ENCODE measurements at places on chromosomes 6 and 20. TPM values are rescaled to one million over a fixed set of nuclear protein-coding genes. Genes with fewer than 3 reads are reported as not detected.

DNA sequence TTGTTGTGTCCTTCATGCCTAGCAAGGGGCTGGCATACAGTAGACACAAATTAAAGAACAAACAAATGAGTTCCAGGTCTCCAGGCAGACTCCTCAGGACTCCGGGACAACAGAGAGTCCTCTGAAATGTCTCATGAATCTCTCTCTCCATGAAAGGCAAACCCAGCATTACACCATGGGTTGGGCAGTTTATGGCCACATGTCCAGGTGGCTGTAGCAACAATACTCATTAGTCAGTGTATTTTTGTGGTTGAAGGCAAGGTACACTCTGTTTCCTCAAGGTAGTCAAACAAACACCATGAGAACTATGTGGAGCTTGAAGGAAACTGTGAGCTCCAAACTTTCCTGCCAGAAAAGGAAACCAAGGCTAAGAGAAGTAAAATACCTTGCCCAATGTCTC, 62.2 kb downstream of the KCNB1 start:
- peak overlapping the region; percentile 4 for H3K27ac ChIP-seq
- no peaks in the 10 kb centered on the region for H3K4me1 ChIP-seq
- H3K36me3 ChIP-seq: no peaks in the 10 kb centered on the region
- DNase-seq: peak; percentile 16

DNA sequence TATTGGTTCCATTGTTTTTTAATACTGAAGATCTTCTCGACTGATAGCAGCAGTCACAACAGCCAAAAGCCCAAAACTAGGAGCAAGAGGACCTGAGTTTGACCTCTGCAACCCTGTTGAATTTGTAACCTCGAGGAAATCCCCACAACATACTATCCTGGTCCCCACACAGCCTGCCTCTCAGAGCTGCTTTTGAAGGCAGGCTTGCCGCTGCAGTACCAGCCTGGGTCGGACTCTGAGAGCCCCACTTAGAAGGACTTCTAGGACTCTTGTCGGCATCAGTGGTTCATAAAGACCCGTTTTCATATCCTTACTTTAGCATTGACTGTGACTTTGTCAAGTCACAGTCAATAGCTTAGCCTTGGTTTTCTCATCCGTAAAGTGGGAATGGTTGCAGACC, 49.3 kb downstream of the EBF4 start:
- no peak for DNase-seq
- H3K36me3 ChIP-seq: no peaks in the 10 kb centered on the region
- H3K27ac ChIP-seq: no peak overlapping the region
- H3K4me1 ChIP-seq: no peaks in the 10 kb centered on the region
- no peaks in the 10 kb centered on the region for H3K27me3 ChIP-seq

The NR2E1 gene
- polyA plus RNA-seq: not detected

DNA sequence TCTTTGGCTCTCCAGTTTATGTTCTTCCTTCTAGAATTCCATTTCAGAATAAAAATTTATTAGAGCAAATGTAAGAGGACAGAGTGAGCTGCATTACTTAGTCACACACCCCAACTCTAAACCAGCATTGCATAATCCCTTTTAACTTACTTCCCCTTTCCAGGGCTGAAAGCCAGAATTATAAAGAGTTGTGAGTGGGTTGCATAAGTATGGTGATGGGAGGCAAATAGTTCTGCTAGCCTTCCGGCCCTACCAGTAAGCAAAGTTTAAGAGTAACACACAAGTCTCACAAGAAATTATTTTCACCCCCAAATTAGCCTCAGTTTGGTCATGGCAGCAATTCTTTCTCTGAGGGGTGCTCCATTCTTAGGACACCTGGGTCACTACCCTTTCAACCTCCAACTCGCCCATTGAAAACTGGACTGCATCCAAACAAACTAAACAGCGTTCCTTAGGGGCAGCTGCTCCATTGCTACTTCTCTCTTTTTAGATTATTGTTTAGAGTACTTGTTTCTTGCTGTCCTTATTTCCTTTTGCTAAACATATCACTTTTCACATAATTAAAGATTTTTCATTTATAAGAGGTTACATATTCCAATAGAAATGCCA, 1.6 kb downstream of the KIAA0408 start:
- H3K36me3 ChIP-seq: no peaks in the 10 kb centered on the region
- no peaks in the 10 kb centered on the region for H3K4me1 ChIP-seq
- H3K27ac ChIP-seq: peak overlapping the region; percentile 22

DNA sequence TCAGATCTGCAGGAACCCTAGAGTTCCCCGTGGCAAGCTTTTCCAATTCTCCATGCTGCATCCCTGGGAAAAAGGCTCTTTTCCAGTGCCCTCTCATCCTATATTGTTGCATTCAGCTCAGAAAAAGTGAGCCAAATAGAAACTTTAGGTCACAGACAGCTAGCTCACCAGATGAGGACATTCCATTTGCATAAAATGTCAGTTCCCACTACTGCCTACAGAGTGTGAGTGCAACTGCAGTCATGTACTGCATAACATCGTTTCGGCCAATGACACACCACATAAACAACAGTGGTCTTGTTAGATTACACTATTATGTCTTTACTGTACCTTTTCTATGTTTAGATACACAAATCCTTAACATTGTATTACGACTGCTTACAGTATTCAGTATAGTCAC, 8.6 kb downstream of the HS3ST5 start:
- no peak overlapping the region for H3K4me3 ChIP-seq
- H3K36me3 ChIP-seq: no peaks in the 10 kb centered on the region
- no peak overlapping the region for H3K27ac ChIP-seq
- H3K4me1 ChIP-seq: no peaks in the 10 kb centered on the region

The SCRT2 gene
- polyA plus RNA-seq: not detected

GRCh38 chr20:45323731-45324130, 15.6 kb upstream of the MATN4 start:
- H3K36me3 ChIP-seq: peaks cover 13% of the 10 kb centered on the region
- H3K4me3 ChIP-seq: no peak overlapping the region
- DNase-seq: no peak
- H3K27ac ChIP-seq: no peak overlapping the region
- H3K4me1 ChIP-seq: no peaks in the 10 kb centered on the region

DNA sequence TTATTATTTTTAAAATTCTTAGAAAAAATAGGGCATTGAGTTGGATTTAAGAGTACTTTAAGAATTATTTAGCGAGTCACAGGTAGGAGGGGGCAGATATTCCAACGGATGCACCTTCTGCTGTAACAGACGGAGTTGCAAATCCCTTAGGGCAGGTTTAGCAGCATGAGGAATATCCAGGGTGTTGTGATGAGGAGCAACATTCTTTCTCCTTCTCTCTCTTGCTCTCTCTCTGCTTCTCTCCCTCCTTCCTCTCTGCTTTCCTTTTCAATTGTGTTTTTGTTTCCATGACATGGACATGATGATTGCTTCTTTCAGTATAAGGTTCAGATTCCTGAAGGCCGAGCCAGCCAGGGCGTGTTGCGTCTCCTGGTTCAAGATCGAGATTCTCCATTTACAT, 28.9 kb downstream of the CDH26 start:
- no peaks in the 10 kb centered on the region for H3K36me3 ChIP-seq
- H3K4me3 ChIP-seq: no peak overlapping the region

DNA sequence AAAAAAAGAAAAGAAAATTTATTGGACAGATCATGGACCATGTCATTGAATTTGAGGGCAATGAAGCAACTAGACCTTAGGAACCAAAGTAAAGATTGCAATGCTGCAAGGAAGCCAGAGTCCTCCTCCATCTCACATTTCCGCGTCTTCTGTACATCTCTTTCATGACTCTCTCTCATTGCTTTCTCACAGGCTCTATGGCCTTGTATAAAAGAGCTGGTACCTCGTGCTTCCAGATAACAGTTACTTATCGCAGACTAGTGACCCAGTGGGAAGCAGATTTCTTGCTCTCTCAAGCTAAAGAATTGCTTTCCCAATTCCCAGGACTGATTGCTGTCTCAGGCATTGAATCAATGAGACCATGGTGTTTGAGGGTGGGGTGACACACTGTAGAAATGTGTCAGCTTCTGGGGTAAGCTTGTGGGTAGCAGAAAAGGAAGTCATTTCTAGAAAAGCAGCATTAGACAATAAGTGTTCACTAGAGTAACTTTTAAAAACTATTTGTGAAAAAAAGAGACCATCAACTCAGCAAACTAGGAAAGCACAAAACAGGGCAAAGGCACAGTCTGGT, 635.3 kb downstream of the UTRN start:
- no peak for DNase-seq
- no peaks in the 10 kb centered on the region for H3K27me3 ChIP-seq
- no peak overlapping the region for H3K4me3 ChIP-seq
- no peak overlapping the region for H3K27ac ChIP-seq

GRCh38 chr6:116366740-116367275, 3.9 kb upstream of the DSE start:
- DNase-seq: no peak
- no peaks in the 10 kb centered on the region for H3K36me3 ChIP-seq
- no peak overlapping the region for H3K4me3 ChIP-seq
- no peak overlapping the region for H3K27ac ChIP-seq

- H3K27ac ChIP-seq: no peak overlapping the region
- DNase-seq: no peak
- no peaks in the 10 kb centered on the region for H3K36me3 ChIP-seq
- H3K4me3 ChIP-seq: no peak overlapping the region
- no peaks in the 10 kb centered on the region for H3K27me3 ChIP-seq
- no peaks in the 10 kb centered on the region for H3K4me1 ChIP-seq
These were observed 119.1 kb upstream of the CD93 start for GRCh38 chr20:23205211-23205610.

DNA sequence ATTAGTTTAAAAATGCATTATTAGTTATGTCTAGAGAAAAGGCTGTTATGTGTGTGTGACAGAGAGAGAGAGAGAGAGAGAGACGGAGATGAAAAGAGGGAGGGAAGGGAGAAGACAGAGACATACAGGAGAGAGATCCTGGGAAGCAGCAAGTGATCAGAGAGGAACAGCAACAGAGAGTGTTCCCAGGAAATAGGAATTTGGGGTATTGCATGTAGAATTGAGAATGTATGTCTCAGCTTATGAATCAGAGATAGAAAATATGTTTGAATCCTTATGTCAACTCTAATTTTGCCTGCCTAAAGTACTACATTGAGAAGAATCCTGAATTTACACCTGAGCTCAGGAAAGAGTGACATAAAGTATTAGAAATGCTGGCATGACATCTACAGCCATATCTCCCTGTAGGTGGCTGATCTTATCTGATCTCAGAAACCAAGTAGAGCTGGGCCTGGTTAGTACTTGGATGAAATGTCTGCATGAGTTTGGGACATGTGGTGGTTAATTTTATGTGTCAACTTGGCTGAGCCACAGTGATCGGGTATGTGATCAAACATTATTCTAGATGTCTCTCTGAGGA, 130.6 kb downstream of the TENT5A start:
- no peak for DNase-seq
- no peaks in the 10 kb centered on the region for H3K36me3 ChIP-seq
- no peaks in the 10 kb centered on the region for H3K27me3 ChIP-seq
- H3K4me1 ChIP-seq: no peaks in the 10 kb centered on the region
- no peak overlapping the region for H3K27ac ChIP-seq

- DNase-seq: no peak
- H3K4me1 ChIP-seq: peaks cover 31% of the 10 kb centered on the region
- peak overlapping the region; percentile 77 for H3K27ac ChIP-seq
These were observed 11.4 kb downstream of the ZNF217 start for GRCh38 chr20:53582251-53582570.

- H3K27me3 ChIP-seq: no peaks in the 10 kb centered on the region
- H3K36me3 ChIP-seq: no peaks in the 10 kb centered on the region
- no peaks in the 10 kb centered on the region for H3K4me1 ChIP-seq
These were observed 47.4 kb downstream of the MAP7 start for GRCh38 chr6:136502786-136503185.

DNA sequence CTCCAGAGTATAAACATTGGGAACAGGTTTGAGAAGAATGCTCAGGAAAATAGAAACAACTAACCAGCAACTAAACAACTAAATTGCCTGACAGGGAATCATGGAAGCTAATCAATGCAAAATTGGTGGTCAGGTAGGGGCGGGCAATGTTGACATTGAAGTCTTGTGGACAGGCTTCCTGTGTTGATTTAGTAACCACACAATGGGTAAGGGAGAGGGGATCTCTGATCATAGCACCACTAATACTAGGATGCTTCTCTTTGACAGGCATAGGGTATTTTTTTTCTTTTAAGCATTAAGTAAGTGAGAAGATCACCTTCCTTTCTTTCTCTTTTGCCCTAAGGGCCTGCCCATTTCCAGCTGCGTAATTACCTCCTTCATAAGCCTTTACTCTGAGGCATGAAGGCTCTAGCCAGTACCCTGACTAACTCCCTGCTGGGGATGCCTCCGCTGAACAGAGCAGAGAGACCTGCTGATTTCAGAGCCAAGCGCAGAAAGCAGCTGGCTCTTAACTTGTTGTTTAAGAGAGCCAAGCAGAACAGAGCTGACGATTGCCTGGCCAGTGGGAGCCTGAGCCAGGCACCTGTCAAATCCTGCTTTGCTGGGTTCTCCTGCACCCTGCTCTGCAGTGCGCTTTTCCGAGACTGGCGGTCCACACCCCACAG, 118.7 kb downstream of the BMP2 start:
- H3K4me3 ChIP-seq: no peak overlapping the region
- H3K27me3 ChIP-seq: no peaks in the 10 kb centered on the region
- no peak for DNase-seq
- H3K4me1 ChIP-seq: no peaks in the 10 kb centered on the region
- no peak overlapping the region for H3K27ac ChIP-seq

DNA sequence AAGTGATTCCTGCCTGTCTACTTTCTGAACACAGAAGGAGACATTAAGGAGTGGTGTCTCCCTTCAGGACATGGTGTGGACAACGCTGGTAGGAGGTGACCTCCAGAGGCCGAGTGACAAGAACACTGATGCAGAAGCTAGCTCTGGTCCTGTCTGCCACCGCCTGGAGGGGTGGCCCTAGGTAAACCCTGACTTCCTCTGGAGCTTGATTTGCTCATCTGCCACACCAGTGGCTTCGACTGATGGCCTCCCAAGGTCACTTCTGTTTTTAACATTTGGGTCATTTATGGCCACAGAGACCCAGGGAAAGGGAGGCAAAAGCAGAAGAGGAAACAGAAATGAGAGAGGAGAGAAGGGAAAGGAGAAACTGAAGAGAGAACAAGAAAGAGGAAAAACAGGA, 49.4 kb upstream of the SLC22A23 start:
- H3K4me1 ChIP-seq: no peaks in the 10 kb centered on the region
- no peak for DNase-seq
- no peaks in the 10 kb centered on the region for H3K36me3 ChIP-seq

GRCh38 chr6:148451690-148452089, 109.1 kb downstream of the SASH1 start:
- no peak overlapping the region for H3K27ac ChIP-seq
- no peaks in the 10 kb centered on the region for H3K36me3 ChIP-seq
- H3K4me3 ChIP-seq: no peak overlapping the region
- no peak for DNase-seq

DNA sequence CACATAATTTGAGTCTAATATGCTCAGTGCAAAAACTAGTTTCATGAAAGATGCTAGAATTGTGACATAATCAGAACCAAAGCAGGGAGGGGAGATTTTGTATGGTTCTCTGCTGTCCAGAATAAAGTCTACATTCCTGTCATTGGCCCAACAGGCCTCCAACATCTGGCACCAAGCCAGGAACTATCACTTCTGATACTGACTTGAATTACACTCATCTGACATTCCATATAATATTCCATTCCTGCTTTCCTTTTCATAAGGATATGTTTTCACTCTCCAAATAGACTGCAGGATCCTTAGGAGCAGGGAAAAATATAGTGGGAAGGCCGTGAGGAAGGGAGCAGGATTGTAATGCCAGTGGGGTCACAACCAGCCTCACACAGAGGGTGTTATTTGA, 84.6 kb upstream of the BTN3A2 start:
- H3K27me3 ChIP-seq: no peaks in the 10 kb centered on the region
- no peak overlapping the region for H3K27ac ChIP-seq
- H3K4me3 ChIP-seq: no peak overlapping the region
